Lung microvascular endothelial cell (primary cell): ENCODE measurements at places on chromosomes 11 and 22.
A peak's percentile ranks its signal among the peaks of the same experiment; 100 is the strongest.

DNA sequence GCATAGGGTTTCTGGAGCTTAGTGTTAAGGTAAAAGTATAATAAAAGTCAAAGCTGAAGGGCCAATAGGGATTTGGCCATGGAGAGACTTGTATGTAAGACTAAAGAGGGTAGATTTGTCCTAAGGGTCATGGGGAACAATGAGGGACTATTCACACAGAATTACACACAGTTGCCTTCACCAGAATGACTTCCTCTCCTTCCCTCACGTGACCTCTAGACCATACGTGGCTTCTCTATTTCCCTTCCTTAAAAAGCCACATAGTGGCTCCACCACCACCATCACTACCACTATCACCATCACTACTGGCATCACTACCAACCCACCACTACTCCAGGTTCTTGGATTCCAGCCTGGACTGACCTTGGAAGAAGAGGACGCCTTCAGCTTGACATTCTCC lies 2.8 kb downstream of the HPX start:
- no peak for DNase-seq

- DNase-seq, result no peak
Measured at GRCh38 chr22:35155403-35156025, 89.6 kb downstream of the ISX start.

GRCh38 chr22:44889255-44889878 lies 120.4 kb downstream of the PHF21B start:
- DNase-seq, result no peak

GRCh38 chr11:60530454-60531100 lies 15.4 kb downstream of the MS4A13 start:
- no peak for DNase-seq

GRCh38 chr11:21653951-21654421 lies 538.9 kb upstream of the ANO5 start:
- no peak for DNase-seq

DNA sequence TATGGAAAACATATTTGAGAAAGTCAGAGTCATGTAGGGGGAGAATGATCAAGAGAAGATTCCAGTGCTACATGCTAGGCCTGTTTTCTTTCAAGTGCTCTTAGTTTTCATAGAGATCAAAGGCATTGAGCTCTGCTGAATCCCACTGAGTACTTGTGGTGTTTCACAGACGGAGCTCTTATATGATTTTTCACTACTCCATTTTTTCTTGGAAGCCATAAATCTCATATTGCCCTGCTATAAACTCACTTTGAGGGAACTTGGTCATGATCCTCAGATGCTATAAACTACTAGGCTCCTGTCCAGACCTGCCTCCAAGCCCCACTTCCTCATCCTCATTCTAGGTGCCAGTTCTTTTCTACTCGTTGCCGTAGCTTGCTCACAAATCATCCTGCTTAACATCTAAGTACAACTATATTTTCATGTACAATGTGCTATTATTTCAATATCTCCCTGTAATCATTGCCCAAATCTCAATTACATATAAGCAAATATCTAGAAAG lies 180.8 kb upstream of the CCDC179 start:
- no peak for DNase-seq

- no peak for DNase-seq
Measured at GRCh38 chr22:41826430-41827383, 6.2 kb upstream of the SREBF2 start.

DNA sequence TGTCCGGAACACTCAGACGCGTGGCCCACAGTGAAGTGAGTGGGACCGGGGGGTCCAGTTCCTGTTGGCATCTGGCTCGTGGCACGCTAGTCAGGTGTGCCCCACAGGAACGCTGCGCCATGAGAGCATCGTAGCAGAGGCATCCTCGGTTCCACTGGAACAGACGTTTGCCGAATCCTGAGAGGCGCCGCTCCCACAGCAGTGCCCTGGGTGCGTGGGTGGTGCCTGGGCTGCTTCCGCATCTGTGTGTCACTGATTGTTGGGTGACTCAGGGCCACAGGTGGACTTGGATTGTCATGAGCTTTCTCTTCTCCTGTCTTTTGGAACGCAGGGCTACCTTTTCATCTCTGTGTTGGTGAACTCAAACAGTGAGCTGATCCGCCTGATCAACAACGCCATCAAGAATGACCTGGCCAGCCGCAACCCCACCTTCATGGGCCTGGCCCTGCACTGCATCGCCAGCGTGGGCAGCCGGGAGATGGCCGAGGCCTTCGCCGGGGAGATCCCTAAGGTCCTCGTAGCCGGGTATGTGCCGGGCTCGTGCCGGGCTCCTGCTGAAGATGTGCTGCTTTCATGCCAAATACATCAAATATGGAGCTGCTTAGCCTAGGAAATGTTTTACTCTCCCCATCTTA lies 46.2 kb downstream of the AP2A2 start:
- DNase-seq, result no peak

DNA sequence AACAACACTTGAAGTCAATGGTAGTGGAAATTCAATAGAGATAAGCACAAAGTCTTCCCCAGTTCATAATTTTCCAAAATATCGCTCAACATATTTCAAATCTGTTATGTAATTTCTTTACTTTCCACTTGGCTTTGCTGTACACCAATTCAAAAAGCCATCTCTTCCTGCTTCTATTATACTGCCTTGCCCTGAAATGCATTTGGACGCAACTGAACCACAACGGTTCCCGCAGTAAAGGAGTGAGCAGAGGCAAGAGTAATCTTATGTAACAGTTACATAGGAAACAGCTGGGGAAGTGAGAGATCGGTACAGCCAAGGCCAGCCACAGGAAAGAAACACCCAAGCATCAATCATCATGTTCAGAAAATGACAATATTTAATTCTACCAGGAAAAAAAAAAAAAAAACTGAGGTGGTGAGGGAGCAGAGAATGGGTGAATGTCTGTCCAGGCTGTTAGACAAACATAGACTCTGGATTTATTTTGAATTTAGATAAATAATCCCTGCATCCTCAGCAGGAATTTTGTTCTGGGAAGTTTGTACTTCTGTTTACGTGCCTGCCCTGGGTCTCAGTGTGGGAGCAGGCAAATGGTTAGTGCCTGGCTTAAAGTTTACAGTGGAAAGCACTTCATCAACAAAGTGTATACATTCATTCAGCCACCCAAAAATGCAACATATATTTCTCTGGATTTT lies 392.2 kb downstream of the ETS1 start:
- DNase-seq, result peak; percentile 98
